ENCODE measurements at places on chromosomes 1 and 21.
A peak's percentile ranks its signal among the peaks of the same experiment; 100 is the strongest.

DNA sequence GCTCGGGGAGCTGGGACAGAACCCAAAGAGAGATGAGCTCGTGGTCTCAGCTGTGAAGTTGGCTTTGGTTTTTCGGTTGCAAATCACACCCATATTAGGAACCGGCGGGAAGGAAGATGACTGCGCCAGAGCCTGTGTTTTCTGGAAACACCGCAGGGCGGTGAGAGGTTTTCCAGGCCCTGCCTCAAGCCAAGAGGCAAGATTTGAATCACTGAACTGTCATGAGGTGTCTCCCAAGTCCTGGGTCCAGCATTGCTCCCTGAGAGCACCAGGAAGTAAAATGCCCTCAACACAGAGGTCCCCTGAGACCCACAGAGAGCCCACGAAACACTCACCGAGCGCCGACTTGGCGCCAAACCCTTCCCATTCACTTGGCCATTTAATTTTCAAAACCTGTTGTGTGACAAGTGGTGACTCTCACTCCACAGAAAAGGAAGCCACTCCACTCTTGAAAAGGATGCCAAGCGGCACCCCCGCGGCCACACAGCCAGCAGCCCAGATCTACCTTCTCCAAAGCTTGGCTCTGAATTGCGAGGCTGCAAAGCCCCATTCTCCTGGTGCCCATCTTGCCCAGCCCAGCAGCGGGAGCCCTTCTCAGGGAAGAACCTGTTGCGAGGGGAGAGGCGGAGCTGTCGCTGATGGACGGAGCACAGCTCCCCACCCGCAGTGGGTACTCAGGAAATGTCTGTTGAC, 99.0 kb upstream of the RUNX3 start:
- DNase-seq, result no peak

DNA sequence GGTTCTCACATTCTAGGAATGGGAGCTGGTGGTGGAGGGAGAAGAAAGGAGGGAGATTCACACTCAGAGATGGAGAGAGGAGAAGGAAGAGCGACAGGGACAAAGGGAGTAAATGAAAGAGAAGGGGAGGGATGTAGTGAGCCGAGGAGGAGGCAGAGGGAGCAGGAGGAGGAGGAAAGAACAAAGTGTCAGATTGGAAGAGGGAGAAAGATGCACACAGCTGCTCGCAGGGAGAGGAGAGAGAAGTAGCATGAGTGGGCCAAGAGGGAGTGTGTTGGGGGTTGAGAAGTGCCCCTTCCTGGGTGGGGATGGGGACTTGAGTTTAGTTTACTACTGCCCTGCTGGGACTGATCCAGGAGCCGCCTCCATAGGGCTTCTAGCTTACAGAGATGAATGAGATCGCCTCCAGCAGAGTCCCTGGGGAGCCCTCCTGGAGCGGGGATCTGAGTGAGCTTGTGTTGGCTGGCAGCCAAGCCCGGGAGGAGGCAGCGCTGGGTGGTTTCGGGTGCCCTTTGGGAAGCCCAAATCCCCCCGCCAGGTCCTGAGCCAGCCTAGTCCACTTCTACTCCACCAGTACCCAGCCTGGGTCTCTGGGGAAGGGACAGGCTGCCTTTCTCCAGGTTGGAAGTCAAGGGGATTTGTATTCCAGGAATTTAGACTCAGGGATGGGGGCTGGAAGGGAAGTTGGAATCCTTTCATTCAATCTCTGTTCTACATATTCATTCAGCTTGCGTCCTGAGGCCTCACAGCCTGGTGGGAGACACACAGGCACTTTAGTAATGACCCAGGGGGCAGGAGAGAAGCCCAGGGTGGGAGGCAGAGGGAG, 20.9 kb downstream of the PTPRU start:
- no peak for DNase-seq

DNA sequence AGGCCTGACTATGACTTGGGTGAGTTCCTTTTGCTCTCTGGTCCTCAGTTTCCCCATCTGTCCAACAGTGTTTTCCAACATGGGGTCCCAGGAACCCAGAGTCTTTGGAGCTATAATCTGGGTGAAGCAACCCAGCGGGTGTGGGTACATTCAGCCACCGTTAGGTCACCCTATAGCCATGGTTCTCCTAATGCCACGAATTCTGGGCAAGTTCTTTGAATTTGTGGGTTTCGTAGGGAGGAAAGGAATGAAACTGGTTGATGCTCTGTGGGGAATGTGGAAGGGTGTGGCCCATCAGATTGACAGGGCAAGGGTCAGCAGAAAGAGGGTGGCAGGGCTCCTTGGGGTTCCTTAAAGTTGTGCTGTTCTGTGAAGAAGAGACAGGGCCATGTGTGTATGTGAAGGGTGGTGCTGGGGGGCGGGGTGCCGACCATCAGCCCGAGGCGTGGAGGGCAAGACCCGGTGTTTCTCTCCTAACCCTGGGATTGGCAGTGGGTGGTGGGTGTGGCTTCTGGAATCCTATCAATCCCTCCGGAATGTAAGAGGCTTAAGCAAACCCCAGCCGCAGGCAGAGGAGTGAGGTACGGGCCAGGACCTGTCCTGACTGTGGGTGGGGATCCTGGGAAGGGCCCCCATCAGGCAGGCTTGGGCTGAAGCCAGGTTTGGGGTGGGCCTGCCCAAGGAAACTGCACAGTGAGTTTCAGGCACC, 35.5 kb upstream of the ZNF362 start:
- peak; percentile 58 for DNase-seq

GRCh38 chr1:64090436-64090835, 113.0 kb upstream of the UBE2U start:
- no peak for DNase-seq

DNA sequence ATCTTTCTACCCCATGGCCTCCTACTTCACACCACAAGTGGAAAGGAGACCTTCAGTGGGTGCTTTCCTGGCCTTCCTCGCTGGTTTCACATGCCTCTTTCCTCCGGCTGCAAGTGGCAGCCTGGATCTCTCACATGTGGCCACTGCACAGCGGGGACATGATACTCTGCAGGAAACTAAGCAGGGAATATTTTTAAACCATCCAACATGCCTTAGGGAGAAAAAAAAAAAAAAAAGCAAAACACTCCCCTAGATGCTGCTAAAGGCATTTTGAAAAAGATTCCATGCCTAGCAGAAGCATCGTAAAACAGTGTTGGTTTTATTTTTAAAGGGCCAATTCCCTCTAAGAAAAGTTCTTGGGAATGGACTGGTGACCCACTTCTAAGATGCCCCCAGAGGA, 12.2 kb upstream of the GJA5 start:
- no peak for DNase-seq

- DNase-seq, result peak; percentile 24
Observed at GRCh38 chr1:233357595-233358397, 30.3 kb downstream of the MAP3K21 start.

DNA sequence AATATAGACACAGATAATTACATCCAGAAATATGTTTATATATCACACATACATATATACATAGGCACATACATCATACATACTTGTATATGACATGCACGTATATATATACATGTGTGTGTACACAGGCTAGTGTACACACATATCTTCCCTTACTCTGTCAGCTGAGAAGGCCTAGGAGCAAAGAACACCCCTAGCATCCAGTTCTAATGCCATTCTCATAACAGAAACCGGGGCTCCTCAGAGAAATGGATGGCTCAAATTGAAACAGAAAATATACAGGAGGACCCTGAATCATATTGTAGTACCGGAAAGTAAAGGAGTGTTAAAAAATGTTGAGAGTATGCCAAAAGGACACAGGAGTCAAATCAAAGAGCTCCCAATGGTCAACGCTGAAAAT, 19.7 kb upstream of the HYI start:
- no peak for DNase-seq

GRCh38 chr1:115198938-115199337, 109.6 kb upstream of the TSPAN2 start:
- no peak for DNase-seq

DNA sequence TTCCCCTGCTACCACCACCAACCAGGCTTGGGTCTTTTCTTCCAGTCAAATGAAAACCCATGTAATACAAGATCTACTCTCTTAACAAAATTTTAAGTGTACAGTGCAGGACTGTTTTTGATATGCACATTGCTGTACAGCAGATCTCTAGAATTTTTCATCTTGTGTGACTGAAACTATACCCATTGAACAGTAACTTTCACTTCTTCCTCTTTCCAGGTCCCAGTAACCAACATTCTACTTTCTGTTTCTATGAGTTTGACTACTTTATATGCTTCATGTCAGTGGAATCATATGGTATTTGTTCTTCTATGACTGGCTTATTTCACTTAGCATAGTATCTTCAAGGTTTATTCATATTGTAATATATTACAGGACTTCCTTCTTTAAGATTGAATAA, 45.3 kb upstream of the PLPPR4 start:
- DNase-seq, result no peak

- no peak for DNase-seq
Observed at GRCh38 chr1:62228136-62228882, 33.7 kb downstream of the L1TD1 start.

DNA sequence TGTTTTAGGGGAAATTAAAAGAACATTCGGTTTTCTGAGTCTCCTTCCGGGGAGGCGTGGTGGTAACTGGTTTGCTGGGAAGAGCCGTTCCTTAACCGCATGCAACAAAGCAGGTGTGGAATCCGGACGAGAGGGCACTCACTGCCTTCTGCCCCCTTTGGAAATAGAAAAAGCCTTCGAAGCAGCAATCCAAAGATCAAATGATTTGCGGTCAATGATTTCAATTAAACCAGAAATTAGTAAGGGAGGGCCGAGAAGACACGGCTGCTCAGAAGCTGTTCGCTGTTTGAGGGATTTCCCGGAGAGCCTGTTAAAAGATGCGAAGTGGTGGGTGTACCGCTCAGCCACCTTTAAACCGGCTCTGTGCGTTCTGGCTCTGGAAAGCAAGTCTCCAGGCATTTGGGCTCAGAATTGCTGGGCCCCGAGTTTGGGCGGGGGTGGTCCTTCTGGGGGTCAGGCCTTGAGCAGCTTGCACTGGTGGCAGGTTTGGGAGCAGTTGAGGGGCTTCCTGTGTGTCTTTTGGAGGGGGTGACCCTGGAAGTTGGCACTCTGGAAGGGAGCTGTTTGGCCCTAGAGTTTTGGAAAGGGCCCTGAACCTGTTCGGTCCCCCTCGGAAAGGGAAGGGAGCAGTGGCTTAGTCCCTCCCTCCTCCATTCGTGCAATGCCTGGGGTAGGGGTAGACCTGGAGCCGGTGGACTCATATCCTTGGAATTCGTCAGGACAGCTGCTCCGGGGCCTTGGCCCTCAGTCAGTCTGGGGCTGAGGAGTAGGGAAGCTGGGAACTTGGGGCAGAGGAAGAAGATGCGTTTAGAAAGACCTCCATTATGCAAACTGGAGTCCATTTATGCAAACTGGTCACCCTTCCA, 3.1 kb downstream of the SIM2 start:
- DNase-seq, result no peak

- DNase-seq, result peak; percentile 93
Observed at GRCh38 chr1:89524369-89525168, at the start of gene LRRC8B. Gene LRRC8B, plus strand, starts transcription at chr1:89524829. Its CDS starts 57,822 bp downstream, at chr1:89582651.

DNA sequence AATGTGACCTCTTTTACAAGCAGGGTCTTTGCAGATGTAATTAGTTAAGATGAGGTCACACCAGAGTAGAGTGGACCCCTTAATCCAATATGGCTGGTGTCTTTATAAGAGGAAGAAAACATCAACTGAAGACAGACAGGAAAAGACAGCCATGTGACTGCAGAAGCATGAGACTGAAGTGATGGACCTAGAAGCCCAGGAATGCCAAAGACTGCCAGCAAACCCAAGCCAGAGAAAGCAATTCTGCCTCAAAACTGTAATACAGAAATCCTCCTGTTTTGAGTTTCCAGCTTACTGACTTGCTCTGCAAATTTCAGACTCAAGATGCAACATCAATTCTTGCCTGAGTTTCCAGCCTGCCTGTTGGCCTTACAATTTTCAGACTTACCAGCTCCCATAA, 17.3 kb downstream of the ENAH start:
- no peak for DNase-seq

DNA sequence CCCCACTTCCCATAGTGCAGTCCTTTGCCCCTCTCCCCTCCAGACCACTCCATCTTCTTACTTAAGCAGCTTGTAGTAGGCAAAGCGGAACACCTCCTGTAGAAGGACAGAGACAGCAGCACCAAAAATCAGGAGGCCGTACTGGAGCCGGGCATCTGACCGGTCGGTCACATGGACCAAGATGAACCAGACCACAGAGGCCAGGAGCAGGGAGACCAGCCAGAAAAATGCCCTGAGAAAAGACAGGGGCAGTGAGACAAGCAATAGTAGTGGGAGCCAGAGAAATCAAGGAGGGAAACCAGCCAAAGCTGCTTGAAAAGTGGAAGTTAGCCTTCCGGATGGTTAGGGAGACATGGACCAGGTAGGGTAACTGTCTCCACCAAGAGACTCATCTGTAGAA, 920 bp downstream of the APH1A start:
- DNase-seq, result no peak

DNA sequence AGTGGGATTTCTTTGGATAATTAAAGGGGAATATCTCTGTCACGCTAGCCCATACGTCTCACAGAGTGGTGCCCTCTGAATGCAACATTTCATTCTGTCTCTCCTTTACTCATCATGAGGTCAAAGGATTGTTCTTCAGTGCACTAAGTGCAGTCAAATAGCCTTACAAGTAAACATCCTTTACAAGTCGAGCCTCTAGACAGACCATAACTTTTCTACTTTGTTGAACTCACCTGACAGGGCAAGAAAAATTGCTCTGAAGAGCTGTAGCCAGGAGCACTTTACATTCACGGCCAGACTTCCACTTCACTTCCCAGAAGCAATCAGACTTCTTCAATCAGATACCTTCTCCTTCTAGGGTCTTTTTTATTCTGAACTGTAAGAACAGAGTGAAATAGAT, 768.0 kb upstream of the TMPRSS15 start:
- no peak for DNase-seq

- DNase-seq, result no peak
Observed at GRCh38 chr1:80645621-80646020, 1155.1 kb upstream of the ADGRL2 start.

- DNase-seq, result no peak
Observed at GRCh38 chr1:228814176-228814575, 78.9 kb downstream of the RHOU start.

GRCh38 chr1:29282135-29282923, 46.0 kb downstream of the PTPRU start:
- DNase-seq, result no peak

- no peak for DNase-seq
Observed at GRCh38 chr21:17454315-17455027, 58.4 kb upstream of the CXADR start.

GRCh38 chr21:40853956-40854688, 7.2 kb upstream of the DSCAM start:
- no peak for DNase-seq

DNA sequence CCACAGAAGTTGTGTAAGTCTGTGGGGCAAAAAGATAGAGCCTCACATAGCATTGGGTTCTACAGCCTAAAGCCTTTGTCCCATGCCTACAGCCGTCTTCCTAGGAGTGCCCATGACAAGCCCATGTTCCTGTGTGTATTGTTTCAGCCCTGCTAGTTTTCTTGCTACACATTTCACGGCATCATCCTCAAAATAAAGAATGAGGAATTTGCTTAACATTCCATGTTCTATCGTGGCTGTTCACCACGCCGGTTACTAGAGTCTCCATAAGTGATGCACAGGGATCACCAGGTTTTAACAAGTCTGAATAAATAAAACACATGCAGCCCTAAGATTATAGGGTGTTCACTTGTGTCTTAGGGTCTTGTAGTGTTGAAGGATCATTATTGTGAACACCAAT, 87.4 kb upstream of the NGF start:
- DNase-seq, result no peak

All from Calu3 (cell line).